ENCODE measurements at places on chromosomes 2 and 18. TPM values are rescaled to one million over a fixed set of nuclear protein-coding genes. Genes with fewer than 3 reads are reported as not detected.

GRCh38 chr2:98665677-98666076, 57.3 kb downstream of the UNC50 start:
- no peak overlapping the region for H3K4me3 ChIP-seq
- H3K36me3 ChIP-seq, result peaks cover 77% of the 10 kb centered on the region
- peak overlapping the region; percentile 75 for H3K27ac ChIP-seq
- peaks cover 58% of the 10 kb centered on the region for H3K4me1 ChIP-seq
- H3K27me3 ChIP-seq, result no peaks in the 10 kb centered on the region

GRCh38 chr18:7872569-7872968, 305.5 kb downstream of the PTPRM start:
- H3K27me3 ChIP-seq, result no peaks in the 10 kb centered on the region
- H3K36me3 ChIP-seq, result no peaks in the 10 kb centered on the region
- H3K4me1 ChIP-seq, result no peaks in the 10 kb centered on the region
- no peak overlapping the region for H3K27ac ChIP-seq
- DNase-seq, result no peak
- H3K4me3 ChIP-seq, result no peak overlapping the region

- peaks cover 6% of the 10 kb centered on the region for H3K4me1 ChIP-seq
- H3K4me3 ChIP-seq, result no peak overlapping the region
- no peaks in the 10 kb centered on the region for H3K36me3 ChIP-seq
- DNase-seq, result no peak
- H3K27me3 ChIP-seq, result no peaks in the 10 kb centered on the region
Observed at GRCh38 chr2:203623661-203624060, 82.8 kb upstream of the CD28 start.

DNA sequence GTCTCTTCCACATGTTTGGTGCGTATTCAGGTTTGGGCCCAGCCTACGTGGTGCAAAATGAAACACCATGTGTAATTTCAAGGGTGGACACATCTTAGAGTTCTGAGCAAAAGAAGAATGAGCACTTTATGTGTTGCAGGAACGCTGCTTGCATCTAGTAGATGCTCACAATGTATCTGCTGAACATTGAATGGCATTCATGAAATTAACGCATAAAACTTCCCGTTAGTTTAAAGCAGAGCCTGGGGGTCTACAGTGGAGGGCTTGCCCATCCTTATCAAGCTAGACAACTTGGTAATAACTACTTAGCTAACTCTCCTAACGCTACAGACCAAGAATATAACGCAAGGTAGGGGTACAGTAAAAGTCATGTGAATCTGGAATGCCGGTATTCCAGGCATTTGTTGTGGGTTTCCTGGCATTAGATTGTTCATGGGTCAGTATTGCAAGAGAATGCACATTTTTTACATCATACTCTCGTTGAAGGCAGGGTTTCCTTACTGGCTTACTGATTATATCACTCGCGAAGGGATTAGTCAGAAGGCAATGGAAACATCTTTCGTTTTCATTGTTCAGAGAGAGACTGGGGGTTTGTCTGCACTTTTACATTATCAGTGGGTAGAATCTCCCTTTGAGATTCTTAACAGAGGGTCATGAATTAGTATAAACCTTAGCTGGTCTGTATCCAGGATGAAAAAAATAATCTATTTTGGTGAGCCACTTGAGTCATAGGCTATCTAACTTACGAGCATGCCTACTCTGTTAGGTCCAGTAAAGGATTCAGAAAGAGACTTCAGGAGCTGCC, 229.5 kb upstream of the EPAS1 start:
- H3K27me3 ChIP-seq, result no peaks in the 10 kb centered on the region
- no peak overlapping the region for H3K27ac ChIP-seq
- no peak for DNase-seq
- H3K4me3 ChIP-seq, result no peak overlapping the region
- H3K4me1 ChIP-seq, result peaks cover 10% of the 10 kb centered on the region

DNA sequence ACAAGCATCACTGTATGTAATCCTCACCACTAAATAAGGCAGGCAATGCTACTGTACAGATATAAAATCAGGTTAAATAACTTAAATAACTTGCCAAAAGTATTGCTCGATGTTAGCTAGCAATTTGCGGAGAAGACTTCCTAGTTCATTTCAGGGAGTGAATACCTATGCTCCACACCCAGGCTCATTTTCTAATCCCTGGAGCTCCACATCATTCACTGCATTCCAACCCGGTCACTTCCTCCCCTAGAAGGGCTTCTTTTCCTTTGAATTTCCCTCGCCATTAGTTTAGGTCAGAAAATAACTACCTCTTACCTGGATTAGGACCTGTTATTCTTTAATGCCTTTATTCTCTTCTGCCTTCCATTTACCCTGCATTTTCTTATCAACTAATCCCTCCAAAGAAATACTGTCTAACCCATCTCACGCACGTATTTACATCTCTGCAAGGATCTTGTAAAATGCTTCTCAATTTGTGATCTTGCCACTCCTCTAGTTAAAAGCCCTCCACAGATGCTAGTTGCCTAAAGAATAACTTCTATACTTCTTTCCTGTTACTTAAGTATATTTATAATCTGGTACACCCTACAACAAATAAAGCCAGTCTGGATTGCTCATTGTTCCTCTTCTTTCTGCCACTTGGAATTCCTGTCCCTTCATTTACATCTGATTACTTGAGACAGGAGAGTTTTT, 599.8 kb downstream of the NRXN1 start:
- H3K36me3 ChIP-seq, result no peaks in the 10 kb centered on the region
- H3K4me1 ChIP-seq, result no peaks in the 10 kb centered on the region
- H3K27me3 ChIP-seq, result no peaks in the 10 kb centered on the region
- H3K4me3 ChIP-seq, result no peak overlapping the region

- DNase-seq, result no peak
- no peaks in the 10 kb centered on the region for H3K27me3 ChIP-seq
- no peaks in the 10 kb centered on the region for H3K4me1 ChIP-seq
- H3K4me3 ChIP-seq, result no peak overlapping the region
Observed at GRCh38 chr2:75277111-75277510, 77.8 kb upstream of the TACR1 start.

Gene MC2R
- total RNA-seq, result not detected

DNA sequence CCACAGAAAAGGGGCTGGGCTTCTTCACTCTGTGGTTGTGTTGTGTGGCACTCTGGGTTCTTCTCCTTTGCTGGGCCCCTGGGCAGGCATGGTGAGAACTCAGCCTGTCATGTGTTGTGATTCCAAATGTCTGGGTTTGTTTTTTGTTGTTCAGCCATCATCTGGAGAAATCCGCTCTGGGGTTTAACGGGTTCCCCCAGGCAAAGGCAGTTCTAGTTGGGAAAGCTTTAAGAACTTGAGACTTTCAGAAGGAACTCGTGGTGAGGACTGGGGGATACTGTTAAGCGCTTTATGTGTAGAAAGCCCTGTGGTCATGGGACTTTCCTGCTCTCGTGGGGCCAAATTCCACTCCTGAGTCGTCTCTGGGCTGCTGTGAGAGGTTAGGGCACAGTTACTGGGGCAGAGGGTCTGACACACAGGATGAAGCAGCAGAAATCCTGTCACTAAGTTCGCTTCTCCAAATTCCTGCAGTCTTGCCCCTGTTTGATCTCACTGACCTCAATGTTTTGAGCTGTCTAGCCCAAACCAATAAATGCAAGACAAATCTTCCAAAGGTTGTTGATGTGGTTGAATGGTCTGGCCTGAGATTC, 87.7 kb downstream of the RAPGEF4 start:
- H3K4me3 ChIP-seq, result no peak overlapping the region
- DNase-seq, result no peak

DNA sequence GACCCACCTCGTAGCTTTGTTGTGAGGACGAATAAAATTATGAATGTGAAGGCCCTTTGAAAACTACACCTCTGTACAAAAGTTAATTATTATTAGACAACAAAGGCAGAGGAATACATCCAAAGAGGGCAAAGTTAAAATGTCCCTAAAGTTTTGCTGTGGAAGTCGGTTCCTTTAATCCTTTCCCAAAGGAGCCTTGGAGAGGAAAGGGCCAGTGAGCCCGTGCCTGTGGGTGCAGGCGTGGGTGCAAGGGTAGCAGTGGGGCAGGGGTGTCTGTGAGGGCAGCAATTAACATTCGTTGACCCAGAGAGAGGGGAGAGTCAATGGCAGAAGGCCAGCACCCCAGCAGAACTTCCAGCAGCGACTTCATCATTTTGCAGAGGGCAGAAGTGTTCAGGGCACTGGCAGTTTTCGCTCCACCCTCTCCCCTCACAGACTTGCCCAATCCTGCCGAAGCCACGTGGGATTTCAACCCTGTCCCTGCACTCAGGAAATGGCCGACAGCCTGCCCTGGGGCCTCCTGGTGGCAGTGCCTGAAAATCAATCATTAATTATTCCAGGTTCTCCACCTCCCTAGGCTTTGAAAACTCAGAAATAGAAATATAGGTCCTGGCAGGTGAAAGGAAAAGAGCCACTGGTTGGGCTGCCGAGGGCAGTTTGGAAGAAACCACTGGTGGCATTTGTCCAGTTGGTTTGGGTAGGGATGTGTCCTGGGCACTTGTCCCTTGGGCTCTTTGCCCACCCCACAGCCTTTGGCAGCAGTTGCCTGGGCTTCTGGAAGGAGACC, 4.2 kb upstream of the PAX8 start:
- no peak for DNase-seq
- H3K36me3 ChIP-seq, result no peaks in the 10 kb centered on the region
- H3K4me3 ChIP-seq, result no peak overlapping the region
- no peak overlapping the region for H3K27ac ChIP-seq
- peaks cover 45% of the 10 kb centered on the region for H3K27me3 ChIP-seq
- no peaks in the 10 kb centered on the region for H3K4me1 ChIP-seq

Gene ADGRF3
- total RNA-seq, result 5.8 TPM

DNA sequence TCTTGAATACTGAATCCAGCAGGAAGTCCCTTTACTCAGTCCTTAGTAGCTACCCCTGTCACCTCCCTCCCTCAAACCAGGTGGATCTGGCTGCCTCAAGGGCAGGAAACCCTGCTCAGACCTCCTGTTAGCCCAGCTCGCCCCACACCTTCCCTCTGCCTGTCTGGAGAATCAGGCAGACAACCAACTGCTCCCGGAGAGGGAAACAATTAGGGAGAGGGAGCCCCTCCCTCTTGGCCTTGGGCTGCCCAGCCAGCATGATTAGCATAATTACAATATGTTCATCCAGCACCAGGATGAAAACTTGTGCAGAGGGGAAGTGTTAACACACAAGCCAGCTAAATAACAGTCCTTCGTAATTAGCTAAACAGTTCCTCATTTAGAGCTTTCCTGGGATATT, 185.5 kb downstream of the C1D start:
- H3K4me3 ChIP-seq, result no peak overlapping the region
- no peaks in the 10 kb centered on the region for H3K4me1 ChIP-seq

DNA sequence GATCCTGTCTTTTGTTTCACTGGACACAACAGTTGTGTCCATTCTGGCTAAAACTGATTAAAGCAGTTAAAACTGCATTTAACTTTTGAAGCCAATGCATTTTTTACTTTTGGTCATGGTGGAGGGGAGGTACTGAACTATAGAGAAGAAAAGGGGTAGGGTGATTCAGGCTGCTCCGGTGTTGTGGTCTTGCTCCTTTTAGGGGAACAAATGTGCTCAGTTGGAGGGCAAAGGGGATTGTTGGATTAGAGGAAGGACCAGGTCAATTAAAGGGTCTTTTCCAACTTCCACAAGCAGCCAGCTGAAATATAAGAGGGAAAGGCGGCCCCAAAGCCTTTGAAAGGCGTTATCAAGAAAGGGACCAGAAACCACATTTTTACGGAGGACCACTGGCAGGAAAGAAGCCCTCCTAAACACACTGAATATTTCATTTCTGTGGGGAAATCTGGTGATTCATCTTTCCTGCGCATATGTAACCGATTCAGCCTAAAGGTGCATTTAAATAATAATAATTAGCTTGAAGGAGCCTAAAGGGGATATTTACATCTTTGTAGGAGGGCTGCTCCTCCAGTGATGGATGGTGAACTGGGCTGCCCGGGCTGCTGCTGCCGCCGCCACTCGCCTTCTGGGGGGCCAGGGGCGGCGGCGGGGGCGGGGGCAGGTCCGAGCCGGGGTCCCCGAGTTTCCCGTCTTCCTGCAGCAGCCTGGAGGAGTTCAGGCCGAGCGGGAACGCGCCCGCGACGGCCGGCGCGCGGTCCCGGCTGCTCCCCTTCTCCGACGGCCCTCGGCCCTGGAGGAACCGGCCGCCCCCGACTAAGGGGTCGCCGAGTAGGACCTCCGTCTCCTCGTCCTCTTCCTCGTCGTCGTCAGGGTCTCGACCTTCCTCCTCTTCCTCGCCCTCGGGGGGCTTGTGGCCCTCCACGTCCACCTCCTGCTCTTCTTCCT, 5.2 kb downstream of the SKOR2 start:
- H3K27me3 ChIP-seq, result peaks cover 62% of the 10 kb centered on the region
- no peaks in the 10 kb centered on the region for H3K4me1 ChIP-seq
- peak overlapping the region; percentile 4 for H3K4me3 ChIP-seq
- no peak for DNase-seq

GRCh38 chr18:49647496-49648168, 85.8 kb downstream of the LIPG start:
- H3K27ac ChIP-seq, result no peak overlapping the region
- no peaks in the 10 kb centered on the region for H3K4me1 ChIP-seq
- no peak for DNase-seq
- no peaks in the 10 kb centered on the region for H3K36me3 ChIP-seq

DNA sequence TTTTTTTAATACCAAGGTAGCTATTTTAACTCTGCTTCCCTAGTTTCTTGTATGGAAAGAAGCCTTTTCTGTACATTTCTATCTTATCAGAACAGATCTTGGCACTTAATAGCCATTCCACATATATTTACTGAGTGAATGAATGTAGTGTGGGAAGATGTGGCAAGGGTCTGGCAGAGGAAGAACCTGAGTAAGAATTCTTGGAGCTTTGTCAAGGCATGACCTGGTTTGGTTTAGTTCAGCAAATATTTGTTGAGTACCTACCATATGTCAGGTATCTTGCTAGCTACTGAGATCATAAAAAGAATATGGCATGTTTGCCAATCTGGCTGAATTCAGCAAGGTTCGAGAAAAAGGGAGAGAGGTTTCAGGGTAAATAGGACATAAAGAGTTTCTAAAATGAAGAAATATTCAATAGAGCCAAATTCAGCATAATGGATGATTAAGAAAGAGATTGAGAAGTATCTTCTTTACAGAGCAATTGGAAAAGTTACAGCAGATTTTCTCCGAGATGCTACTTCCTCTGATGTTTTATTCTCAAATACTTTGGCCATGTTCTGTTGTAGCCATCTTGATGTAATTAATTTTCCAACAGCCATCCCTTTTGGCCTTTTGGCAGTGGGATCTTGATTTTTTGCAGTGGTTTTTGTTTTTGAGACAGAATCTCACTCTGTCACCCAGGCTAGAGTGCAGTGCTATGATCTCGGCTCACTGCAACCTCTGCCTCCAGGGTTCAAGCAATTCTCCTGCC, 21.7 kb upstream of the MEP1B start:
- peaks cover 3% of the 10 kb centered on the region for H3K27me3 ChIP-seq
- H3K36me3 ChIP-seq, result no peaks in the 10 kb centered on the region
- H3K4me3 ChIP-seq, result no peak overlapping the region

DNA sequence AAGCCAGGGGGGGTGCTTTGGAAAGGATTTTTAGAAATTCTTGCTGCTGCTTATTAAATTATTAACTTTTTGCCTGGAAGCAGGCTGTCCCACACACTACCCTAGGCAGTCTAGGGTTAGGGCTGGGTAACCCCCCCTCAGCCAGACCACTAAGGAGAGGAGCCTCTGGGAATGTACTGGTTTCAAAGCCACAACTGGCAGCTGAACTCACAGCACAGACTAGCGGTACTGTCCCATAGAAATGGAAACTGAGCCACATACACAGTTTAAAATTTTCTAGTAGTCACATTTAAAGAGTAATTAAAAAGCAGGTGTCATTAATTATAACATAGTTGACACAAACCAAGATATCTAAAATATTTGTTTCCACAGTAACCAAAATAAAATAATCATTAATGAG, 50.1 kb downstream of the SPRED2 start:
- no peak overlapping the region for H3K27ac ChIP-seq
- no peak overlapping the region for H3K4me3 ChIP-seq
- peaks cover 37% of the 10 kb centered on the region for H3K4me1 ChIP-seq
- DNase-seq, result no peak
- H3K27me3 ChIP-seq, result peaks cover 19% of the 10 kb centered on the region
